ENCODE measurements at places on chromosomes 16 and 17. TPM values are rescaled to one million over a fixed set of nuclear protein-coding genes. Genes with fewer than 3 reads are reported as not detected.

- DNase-seq = no peak
Observed at GRCh38 chr17:47990962-47991731, 20.2 kb downstream of the CDK5RAP3 start.

C17orf113 gene
- 0.94 TPM for total RNA-seq

- no peak for DNase-seq
Observed at GRCh38 chr16:85687651-85688471, 893 bp downstream of the GINS2 start.

NPIPA3 gene
- 1.4 TPM for total RNA-seq

- DNase-seq = no peak
Observed at GRCh38 chr16:49587511-49587910, 213.9 kb downstream of the C16orf78 start.

DNA sequence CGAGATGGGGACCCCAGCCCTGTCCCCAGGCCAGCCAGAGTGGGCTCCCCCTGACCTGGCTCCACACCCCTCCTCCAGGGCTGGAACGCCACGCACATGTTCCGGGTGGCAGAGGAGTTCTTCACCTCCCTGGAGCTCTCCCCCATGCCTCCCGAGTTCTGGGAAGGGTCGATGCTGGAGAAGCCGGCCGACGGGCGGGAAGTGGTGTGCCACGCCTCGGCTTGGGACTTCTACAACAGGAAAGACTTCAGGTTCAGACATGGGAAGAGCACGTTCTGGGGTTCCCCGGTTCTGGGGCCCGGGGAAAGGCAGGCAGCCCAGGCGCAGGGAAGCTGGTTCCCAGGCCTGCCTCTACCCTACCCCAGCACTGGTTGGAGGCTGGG lies 4.6 kb downstream of the ACE start:
- no peak for DNase-seq

- peak; percentile 85 for DNase-seq
Observed at GRCh38 chr17:68777243-68777855, 176.2 kb upstream of the FAM20A start.

GRCh38 chr17:39867880-39868553 lies at the start of gene ZPBP2:
ZPBP2 (plus strand) TSS chr17:39868202; CDS start chr17:39868355, 153 bp downstream.
- no peak for DNase-seq

EIF5A gene
- 164 TPM for total RNA-seq
